ENCODE measurements at places on chromosomes 2 and 18.

- peak; percentile 29 for DNase-seq
Measured at GRCh38 chr2:60735496-60736250, 20.4 kb upstream of the PAPOLG start.

DNA sequence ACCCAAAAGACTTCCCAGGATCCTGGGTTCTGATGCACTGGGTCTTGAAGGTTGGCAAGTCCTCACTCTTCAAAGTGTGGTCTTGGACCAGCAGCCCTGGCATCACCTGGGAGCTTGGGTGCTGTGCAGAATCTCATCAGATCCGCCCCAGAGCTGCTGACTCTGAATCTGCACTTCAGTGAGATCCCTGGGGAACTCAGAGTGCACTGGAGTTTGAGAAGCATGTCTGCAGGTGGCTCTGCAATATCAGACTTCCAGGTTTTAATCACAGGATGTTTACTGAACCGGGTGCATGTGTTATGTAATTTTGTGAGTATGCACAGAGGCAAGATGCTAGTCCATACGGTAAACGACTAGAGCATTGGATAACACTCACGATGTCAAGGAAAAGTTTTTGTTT is 58.0 kb upstream of the BOD1L2 start:
- DNase-seq, result no peak

GRCh38 chr2:170377500-170378207 is 199.7 kb downstream of the MYO3B start:
- DNase-seq, result no peak

- DNase-seq, result no peak
Measured at GRCh38 chr2:99971326-99971900, 171.0 kb downstream of the AFF3 start.

DNA sequence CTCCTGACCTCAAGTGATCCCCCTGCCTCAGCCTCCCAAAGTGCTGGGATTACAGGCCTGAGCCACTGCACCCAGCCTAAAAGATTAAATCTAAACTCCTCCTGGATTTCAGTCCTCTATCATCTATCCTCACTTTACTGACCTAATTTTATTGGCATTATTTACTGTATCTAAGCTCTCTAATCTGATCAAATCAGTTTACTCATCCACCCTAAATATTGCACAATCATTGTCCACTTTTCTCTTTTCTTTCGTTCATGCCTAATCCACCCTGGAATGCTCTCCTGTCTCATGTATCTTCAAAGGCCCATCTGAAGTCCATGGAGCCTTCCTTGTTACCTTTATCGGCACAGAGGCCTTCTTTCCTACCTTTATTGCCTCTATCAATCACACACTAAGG is 31.6 kb upstream of the GPR155 start:
- DNase-seq, result no peak

GRCh38 chr2:233821709-233822100 is 32.6 kb downstream of the HJURP start:
- DNase-seq, result no peak

Data from stimulated activated naive CD8-positive, alpha-beta T cell treated with anti-CD3 and anti-CD28 coated beads, Interleukin-15, Interleukin-2, amounts not matched to agents 100 U/mL and 50 U/mL, for 24 hours (primary cell).